Esophagus squamous epithelium (tissue), 5 donors: ENCODE measurements at places on chromosomes 2 and 18.

DNA sequence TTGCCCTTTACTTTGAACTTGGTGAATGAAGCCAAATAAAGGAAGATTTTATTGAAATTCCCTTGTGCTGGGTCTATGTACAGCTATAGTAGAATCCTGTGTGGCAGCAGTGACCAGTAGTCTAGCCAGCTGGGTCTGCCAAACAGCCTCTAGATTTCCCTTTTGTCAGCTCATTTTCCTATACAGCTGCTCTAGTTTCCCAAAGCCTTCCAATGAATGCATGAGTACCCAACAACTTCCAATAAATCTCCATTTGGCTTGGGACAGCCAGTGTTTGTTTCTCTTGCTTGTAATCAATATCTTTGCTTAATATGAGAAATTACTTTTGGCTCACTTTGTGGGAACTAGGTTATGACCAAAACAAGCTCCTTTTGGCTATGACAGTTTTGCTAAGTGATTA, 43.6 kb downstream of the SCN9A start:
- DNase-seq, result no peak

- DNase-seq, result no peak
These were observed 11.8 kb downstream of the CHRNA1 start for GRCh38 chr2:174752403-174753037.

DNA sequence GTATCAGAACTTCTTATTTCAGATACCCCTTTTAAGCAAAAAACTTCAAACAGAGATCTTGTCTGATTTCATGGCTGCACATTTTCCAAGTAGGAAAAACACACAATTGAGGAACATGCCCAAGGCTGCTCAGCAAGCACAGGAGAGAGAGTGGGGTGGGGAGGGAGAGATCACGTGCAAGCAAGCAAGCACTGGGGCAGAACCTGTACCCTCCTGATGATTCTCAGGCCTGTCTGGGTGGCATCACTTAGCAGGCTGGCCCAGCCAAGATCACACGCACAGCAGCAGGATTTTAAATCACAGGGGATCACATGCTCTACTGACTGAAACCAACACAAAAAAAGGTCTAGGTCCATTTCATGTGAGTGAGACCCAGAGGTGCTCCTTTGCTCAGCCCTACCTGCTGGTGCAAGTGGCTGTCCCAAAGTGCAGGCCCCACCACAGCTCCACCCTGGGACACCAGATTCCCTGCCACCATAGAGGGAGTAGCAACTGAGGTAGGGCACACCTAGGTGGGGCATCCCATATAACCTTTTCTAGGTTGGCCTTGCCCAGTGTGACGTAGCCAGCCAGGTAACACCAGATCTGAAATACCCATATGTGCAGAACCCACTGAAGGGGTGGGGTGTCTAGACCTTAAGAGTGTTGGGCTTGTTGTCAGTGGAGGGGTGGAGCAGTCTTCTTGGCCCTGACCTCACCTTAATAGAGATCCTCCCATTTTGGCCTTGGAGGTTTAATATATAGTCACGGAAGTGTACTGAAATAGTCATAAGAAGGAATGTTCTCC, 1.8 kb upstream of the LYPD6B start:
- no peak for DNase-seq

DNA sequence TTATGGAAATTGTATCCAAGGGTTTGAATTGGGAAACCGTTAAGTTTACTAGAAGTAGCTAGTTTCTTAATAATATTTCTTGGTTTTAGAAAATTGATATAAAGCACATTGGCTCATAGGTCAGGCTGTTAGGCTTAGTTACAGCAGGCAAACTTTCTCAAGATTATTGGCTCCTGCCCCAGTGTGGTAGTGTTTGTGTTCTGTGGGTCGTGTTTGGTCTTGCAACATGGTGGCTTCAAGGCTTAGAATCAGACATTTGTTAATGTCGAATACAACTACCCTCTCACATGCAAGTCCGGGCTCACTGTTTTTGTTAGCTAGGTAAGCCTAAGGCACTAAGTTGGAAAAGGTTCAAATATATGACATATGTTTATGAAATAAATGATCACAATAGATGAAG, 19.6 kb downstream of the CERS6 start:
- no peak for DNase-seq

DNA sequence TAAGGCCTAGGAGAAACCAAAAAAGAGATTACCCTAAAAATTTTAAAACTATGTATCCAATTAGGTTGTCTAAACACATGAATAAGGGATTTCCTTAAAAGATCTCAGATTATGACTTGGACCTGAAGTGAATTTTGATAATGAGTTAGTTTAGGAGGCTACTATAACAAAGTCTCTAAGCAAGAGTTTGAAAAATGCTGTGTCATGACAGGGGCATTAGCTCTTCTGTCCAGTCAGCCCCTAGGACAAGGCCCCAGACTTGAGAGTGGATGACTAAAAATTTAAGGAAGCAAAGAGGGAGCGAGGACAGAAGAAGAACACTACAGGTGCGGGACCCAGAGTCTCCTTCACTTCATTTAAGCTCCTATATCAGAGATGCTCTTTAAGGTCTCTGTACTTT, 135.9 kb downstream of the DTNB start:
- no peak for DNase-seq

DNA sequence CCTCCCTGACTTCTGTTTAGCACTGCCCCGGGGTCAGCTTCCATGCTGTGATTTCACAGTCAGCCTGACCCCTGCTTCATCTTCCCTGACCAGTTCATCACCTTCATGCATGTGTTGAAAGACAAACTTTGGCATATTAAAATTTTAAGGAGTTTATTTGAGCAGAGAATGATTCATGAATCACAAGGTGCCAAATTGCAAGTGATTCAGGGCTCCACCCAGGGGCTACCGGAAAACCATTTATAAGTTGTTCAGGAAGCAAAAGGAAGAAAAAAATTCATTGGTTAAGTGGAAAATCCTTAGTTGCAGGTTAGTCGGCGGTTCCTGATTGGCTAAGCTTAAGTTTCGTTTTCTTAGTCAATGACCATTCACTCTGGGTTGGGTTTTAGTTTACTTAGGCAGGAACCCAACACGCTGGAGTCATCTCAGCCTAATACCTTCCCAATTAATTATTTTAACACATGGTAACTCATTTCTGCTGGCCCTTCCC, 10.6 kb downstream of the IL1F10 start:
- DNase-seq, result no peak

DNA sequence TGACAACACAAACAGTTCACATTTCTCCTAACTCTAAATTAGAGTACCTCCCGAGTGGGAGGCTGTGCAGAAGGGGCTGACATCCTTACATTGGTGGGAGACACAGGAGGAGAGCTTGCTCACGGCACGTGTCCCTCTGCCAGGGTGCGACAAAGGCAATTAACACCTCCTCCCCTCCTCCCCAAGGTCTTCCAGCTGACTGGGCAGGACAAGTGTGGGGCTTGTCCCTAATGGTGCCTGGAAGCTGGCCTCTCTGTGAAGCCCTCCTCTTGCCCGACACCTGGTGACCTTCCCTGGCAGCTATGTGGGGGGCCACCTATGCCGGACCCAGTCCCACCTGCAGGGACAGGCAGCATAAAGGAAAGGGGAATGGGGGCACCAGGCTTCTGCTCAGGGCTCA, 57.0 kb downstream of the FAM168B start:
- DNase-seq, result no peak

GRCh38 chr2:203301667-203302066, 26.5 kb upstream of the ABI2 start:
- no peak for DNase-seq

DNA sequence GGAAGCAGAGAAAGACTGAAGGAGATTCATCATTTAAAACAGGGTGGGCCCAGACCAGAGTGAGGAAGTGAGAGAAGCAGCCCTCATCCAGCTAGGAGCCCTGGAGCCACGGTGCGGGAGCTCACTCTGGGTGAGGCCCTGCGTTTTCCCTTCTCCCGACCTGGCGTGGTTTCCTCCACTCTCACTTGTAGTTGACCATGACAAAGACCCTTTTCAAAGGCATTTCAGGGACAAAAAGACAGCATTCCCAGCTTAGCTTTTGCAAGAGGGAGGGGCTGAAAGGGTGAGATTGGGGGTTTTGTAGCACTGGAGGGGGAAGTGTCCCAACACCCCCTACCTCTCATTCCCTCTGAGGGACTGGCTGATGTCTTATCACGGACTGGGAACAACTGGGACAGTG, 56.6 kb downstream of the TRPM8 start:
- no peak for DNase-seq

GRCh38 chr2:229832510-229832898, 89.3 kb downstream of the TRIP12 start:
- no peak for DNase-seq

DNA sequence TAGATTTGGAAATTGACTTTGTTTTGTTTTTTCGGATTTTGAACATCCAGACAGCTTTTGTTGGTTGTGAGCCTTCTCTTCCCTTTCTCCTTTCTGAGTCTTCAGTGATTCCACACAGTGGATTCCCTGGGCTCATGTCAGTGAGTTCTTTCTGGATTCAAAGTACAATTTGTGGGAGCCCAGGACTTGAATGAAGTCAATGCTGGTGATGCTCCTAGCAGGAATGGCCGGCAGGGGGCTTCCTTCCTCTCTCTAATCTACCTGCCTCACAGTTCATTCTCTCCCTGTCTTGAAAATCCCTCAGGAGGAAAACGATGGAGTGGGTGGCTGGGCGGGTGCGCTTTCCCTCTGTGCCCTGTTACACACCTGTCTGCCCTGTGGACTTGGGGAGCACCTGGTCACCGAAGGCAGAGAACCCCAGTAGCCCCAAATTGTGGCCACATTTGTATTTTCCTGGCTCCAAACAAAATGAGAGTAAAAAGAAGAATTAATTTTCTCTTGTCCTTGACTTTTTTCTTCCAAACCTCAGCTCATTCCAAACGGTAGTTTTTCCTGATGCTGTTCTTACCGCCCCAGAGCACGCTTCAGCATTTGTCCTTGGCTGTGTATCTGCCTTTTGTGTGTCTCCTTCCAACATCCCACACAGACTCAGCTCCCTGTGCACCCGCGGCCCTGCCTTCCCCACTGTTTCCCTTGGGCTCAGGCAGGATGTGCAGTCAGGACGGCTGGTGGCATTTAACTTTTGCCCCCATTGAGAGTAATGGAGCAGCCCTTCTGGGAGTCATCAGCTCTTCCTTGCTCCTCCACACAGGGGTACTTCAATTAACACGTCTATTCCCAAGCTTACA, 86.6 kb downstream of the MARCO start:
- DNase-seq, result no peak

- no peak for DNase-seq
These were observed 234.4 kb upstream of the EPAS1 start for GRCh38 chr2:46062637-46063412.

DNA sequence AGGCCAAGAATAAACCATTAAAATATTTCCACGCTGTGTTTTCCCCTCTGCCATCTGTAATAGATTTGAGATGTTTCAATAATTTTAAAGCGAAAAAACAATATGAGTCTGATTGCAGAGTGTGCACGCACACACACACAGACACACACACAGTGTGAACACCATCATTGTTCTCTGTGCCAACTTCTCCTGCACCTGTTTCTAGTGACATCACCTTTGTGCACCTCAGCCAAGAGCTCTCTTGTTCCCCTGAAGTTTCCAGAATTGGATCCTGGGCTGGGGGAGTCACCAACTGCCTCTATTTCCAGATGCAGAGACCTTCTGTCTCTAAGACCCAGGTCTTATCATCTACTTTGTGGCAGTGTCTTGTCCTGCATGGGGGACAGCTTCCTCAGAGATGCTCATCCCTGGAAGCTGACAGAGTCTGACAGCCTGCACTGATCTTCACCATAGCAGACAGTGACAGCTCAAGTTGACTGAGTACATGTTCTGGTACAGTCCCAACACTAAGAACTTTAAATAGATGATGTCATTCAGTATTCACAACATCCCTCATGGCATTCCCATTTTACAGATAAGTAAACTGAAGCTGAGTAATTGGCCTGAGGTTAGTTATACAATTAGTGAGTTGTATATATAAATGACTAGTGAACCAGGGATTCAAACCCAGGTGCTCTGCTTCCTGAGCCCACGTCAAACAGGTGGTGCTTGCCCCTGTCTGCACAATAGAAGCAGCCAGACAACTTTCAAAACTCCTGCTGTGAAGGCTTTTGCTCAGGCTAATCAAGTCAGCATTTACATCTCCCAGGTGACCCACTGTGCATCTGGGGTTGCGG, 39.4 kb downstream of the ACOXL start:
- DNase-seq, result no peak

DNA sequence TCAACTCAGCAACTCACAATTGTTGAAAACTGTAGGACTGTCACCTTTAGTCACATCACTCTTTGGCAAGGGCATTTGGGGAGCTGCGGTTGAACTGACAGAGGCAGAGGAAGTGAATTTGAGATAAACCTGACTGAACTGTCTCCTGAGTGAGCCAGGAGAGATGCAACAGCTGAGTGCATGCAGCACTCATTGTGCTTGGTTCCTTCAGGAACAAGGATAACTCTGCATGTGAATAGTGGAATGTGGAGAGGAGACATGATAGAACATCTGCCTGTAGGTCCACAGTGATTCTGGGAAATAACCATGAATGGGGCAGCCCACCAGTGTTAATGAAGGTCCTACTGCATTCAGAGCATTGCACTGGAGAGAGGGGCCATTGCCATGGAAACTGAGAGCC, 494.7 kb downstream of the STK39 start:
- DNase-seq, result no peak

- no peak for DNase-seq
These were observed 209.2 kb upstream of the STON1 start for GRCh38 chr2:48320742-48321141.
